ENCODE measurements at places on chromosomes 2 and 18.

DNA sequence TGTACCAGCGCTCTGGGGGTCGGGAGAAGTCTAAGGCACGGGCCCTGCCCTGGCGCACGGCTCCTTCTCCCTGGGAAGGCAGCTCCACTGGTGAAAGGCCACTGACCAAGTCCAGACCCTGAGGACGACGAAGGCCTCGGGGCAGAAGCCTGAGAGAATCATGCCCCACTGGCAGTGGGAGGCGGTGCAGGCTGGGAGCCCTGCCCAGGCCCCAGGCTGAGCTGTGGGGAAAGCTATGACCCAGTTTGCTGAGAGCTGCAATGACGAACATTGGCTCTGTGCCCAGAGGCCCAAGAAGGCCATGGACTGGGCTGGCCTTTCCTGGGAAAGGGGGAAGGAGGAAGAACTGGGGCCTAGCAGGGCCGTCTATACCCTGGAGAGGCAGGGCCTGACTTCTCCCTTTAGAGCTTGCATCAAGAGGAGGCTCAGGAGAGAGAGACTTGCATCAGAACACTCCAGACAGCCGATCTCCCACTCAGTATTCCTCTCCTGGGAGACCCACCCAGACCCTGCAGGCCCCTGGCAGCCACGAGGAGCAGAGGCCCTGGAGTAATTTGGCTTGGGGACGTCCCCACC lies 32.9 kb downstream of the HS1BP3 start:
- no peak for DNase-seq

GRCh38 chr2:226802573-226802972 lies 3.0 kb upstream of the IRS1 start:
- no peak for DNase-seq

DNA sequence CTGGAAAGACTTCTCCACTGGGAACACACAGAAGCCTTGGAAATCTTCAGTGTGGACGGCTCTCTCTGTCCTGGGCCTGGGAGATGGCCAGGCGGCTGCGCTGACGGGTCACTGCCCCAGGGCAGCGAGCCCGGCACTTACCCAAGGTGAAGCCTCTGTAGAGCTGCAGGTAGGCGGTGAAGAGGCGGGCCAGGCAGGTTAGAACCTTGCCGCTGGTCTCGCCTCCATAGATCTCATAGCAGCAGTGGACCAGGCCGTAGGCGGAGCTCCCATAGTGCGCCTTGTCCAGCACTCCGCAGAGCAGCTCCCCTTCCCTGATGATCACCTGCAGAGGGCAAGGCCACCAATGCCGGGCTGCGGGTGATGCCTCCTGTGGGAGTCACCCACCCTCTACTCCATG lies 53.0 kb downstream of the POLR1A start:
- DNase-seq: no peak

GRCh38 chr2:83516503-83516902 lies 942.6 kb downstream of the SUCLG1 start:
- no peak for DNase-seq

DNA sequence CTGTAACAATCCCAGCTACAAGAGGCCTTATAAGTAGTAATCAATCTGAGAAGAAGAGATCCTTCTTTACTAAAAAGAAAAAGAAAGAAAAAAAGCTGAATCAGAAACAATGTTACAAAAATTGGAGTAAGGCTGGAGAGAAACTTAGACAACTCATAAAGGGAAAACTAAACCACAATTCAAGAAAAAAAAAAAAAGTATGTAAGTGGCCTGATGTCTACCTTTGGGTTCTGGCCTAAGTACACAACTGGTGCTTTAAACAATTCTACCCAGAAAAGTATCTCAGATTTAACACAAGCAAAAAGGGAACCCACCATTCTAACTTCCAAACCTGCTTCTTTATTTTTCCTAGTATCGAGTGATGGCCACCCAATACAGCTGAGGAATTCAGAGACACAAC lies 45.3 kb downstream of the ZNF521 start:
- DNase-seq: no peak

DNA sequence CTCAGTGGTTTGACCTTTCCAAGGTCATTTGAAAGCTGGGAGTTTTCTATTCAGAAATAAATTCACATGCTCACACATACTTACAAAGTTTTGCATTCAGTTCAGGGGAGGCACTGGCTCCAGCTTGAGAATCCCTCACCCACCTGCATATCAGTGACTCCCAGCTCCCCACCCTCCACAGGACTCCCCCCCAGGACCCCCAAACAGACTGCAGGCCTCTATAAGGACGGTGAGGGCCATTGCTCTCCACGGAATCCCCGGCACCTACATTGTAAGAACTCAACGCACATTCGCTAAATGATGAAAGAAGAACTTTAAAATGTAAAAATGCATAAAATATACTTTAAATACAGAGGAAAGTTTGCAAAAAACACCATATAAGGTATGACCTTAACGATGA lies 97.2 kb upstream of the TEX51 start:
- DNase-seq: no peak

DNA sequence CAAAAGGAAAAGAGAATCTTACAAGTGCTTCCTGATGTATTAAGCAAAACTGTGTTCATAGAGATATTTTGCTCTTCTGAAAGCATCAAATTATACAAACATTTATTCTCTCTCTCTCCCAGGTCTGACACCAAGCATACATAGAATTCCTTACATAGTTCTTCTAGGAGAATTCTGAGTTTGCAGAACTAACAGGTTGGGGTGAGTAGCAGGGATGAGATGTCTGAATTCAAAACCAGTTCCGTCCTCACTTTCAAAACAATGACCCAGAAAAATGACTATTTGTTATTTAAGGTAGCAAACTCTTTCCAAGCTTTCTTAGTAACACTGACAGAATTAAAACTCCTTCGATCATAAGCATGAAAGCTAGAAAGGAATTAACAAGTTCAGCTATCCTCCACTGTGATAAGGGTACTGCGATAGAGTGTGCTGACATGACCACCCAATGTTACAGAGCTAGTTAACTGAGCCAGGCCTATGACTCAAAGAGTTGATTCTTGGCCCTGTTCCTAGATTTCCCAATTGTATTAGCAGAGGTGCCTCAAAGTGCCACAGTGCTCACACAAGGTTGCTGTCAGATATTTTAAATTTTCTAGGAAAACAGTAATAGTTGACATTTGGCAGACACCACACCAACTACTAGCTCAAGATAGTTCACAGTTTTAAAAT lies 85.8 kb upstream of the SETBP1 start:
- no peak for DNase-seq

DNA sequence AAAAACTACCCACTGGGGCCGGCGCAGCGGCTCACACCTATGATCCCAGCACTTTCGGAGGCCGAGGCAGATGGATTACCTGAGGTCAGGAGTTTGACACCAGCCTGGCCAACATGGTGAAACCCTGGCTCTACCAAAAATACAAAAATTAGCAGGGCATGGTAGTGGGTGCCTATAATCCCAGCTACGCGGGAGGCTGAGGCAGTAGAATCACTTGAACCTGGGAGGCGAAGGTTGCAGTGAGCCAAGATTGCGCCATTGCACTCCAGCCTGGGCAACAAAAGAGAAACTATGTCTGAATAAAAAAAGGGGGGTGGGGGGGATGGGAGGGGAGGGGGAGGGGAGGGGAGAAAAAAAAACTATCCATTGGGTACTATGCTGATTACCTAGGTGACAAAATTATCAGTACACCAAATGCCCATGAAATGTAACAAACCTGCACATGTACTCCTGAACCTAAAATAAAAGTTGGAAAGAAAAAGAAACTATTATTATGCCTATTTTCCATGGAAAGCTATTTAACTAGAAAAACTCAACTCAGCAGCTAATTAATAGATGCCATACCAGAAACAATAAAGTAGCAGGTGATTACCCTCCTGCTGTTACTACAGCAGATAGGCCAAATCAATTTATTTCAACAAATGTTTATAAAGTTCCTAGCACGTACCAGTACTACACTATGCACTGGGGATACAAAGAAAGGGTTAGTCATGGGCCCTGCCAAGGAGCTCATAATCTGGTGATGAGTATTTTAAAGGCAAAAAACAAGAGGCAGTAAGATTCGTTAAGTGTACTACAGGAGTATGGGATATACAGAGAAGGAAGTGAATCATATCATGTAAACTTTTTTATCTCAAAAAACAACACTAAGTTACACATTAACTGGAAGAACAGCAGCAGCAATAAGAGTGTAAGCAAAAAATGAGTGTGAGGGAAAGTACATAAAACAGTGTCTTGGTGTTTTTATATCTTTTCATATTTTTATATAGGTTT lies 112.8 kb upstream of the SLC39A10 start:
- DNase-seq: no peak

DNA sequence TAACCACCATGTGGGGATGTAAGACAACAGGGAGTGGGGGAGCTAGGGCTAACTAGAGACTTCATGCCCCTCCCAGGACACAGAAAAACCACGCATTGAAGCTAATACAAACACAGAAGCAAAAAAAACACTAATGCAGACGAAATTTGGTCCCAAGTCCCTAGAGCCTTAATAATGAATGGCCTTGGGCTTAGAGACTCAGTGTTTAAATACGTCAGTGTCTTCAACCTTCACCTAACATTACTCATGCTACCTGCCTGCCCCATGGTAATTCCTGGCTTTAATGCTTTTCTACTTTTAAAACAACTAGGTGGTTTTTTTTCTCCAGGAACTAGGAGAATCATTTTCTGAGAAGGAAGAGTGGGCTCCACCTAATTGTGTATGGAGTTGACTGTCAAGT lies 64.1 kb upstream of the ITSN2 start:
- no peak for DNase-seq

DNA sequence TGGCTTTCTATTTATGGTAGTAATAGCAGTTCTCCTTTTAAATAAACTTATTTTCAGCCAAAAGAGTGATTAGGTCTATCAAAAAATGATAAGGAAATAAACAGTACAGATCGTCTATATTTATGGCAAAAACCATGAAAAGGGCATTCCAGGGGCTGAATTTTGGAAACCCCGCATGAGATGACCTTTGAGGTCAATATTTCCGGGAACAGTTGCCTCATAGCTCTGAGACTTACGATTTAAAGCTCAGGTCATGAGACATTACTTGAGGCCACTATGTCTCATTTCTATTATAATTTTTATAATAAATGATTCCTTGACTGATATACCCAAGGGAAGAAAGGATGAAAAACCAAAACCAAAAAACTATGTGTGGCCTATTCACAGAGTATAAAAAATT lies 101.1 kb downstream of the LDLRAD4 start:
- DNase-seq: no peak

DNA sequence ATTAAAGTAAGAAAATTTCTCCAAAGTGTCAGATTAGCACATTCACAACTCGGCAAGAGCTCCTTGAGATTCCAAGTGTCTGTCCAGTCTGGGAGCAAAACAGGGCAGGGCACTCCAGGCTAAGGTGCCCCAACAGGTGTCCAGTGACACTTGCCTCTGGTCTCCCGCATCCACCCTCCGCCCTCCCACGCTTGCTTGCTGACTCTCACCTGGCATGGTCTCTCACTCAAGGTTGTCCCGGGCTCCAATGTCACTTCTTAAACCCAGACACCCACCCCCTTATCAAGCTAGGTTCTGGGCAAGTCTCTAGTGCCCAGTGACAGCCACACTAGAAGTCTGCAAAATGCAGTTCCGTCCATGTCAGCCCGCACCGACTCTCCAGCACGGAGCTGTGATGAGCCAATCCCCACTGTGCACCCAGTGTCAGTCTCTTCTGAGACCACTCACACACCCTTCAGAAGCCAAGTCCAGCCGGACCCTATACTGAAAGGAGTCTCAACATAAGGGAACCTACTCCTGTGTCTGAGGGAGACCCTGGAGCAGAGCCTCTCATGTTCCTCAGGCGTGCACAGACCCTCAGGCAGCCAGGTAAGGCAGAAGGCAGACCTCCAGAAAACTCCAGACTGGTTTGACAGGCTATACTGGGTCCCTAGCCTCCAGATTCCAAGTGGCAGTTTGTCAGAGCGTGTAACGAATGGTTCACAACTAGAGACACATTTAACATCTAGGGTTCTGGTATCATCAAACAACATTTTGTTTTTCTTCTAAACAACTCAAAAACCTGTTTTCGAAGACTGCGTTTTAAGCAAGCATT lies 45.6 kb downstream of the HDLBP start:
- DNase-seq: no peak

DNA sequence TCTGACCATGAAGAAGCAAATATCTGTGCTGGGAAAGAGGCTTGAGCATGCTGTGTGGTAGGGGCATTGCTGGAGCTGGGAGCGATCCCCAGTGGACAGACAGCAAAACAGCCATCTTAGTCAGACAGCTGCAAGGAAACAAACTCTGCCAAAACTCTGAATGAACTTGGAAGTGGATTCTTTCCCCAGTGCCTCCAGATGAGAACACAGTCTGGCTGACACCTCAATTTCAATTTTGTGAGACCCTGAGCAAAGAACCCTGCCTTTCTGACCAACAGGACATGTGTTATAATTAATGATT lies 23.2 kb upstream of the FAP start:
- no peak for DNase-seq

GRCh38 chr2:130957915-130958314 lies 121.2 kb downstream of the ARHGEF4 start:
- DNase-seq: no peak

GRCh38 chr2:159144776-159145614 lies 141.5 kb downstream of the WDSUB1 start:
- no peak for DNase-seq

- no peak for DNase-seq
Measured at GRCh38 chr18:7237673-7238272, 6.9 kb downstream of the LRRC30 start.

- DNase-seq: no peak
Measured at GRCh38 chr2:44817256-44817655, 124.2 kb upstream of the SIX3 start.

GRCh38 chr2:118118479-118118878 lies 30.2 kb downstream of the INSIG2 start:
- no peak for DNase-seq

GRCh38 chr18:58692422-58693185 lies 21.3 kb downstream of the MALT1 start:
- DNase-seq: no peak

DNA sequence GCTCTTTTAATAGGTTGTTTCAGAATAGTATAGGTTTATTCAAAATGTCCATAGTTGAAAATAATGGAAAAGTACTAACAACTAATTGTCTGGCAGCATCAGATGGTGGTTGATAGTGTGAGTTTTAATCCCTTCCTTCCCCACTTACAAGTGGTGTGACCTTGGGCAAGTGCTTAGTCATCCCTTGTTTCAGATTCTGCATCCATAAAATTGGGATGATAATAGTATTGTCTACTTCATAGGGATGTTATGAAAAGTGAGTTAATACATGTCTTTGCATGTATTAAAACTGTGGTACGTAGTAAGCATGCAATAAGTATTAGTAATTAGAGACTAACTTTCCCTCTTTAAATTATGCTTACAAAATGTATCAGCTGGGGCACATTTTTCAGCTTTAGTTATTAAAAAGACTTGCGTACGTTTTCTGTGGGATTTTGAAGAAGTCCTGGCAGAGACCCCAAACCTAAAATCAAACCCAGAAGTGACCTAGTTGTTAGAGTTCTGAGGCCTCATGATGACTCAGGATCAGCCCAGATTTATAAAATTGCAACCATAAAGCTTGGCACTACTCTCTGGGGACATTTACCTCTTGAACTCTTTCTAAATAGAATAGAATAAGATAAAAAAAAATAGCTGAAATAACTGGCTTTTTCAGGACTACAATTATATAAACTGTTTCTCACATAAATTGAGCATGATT lies 8.6 kb downstream of the ITGA4 start:
- no peak for DNase-seq

All from activated gamma-delta T cell (primary cell).